ENCODE measurements at places on chromosomes 7 and 10.

DNA sequence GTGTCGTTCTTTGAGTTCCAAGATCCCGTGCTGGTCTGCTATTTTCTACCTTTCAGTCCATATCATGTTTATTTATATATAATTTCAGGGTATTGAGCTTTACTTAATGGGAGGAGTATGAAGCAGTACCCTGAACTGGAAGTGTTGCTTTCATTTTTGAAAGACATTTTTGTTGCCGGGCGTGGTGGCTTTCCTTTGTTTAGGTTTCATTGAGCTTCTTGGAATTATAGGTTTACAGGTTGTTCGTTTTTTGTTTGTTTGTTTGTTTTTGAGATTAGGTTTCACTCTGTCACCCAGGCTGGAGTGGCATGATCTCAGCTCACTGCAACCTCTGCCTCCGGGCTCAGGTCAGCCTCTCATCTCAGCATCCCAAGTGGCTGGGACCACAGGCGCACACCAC, 7.4 kb downstream of the ZNF487 start:
- H3K27me3 ChIP-seq = no peaks in the 10 kb centered on the region
- no peak overlapping the region for H3K27ac ChIP-seq
- H3K4me1 ChIP-seq = peaks cover 17% of the 10 kb centered on the region
- no peak overlapping the region for H3K4me3 ChIP-seq
- no peak for DNase-seq

DNA sequence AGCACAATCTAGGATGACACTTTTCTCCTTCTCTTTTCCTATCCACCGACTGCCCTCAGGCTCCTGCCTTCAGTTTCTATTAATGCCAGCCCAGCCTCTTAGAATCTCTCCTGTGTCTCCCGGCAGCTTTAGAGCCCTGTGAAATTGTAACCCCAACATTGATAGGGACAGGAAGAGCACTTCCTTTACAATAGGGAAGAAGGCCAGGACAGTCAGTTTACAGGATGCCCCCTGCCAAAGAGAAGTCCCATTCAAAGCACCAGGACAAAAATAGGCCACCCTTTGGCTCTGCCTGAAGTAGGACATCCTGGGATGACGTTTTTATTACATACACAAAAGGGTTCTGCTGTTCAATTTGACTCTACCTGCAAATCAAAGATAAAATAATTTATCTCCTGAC, 64.7 kb upstream of the ANK3 start:
- no peaks in the 10 kb centered on the region for H3K36me3 ChIP-seq
- H3K4me1 ChIP-seq = peaks cover 2% of the 10 kb centered on the region
- DNase-seq = no peak
- no peak overlapping the region for H3K4me3 ChIP-seq
- H3K27me3 ChIP-seq = no peaks in the 10 kb centered on the region

GRCh38 chr10:5354068-5354467, 10.7 kb upstream of the UCN3 start:
- H3K27me3 ChIP-seq = peaks cover 10% of the 10 kb centered on the region
- no peak overlapping the region for H3K4me3 ChIP-seq
- DNase-seq = no peak
- no peaks in the 10 kb centered on the region for H3K36me3 ChIP-seq
- H3K4me1 ChIP-seq = no peaks in the 10 kb centered on the region

- peak overlapping the region; percentile 12 for H3K27ac ChIP-seq
- H3K36me3 ChIP-seq = no peaks in the 10 kb centered on the region
- no peak for DNase-seq
- H3K27me3 ChIP-seq = no peaks in the 10 kb centered on the region
- H3K4me3 ChIP-seq = peak overlapping the region; percentile 42
Measured at GRCh38 chr7:144391823-144392255, 11.7 kb downstream of the NOBOX start.

- no peak overlapping the region for H3K4me3 ChIP-seq
- no peak for DNase-seq
- no peaks in the 10 kb centered on the region for H3K36me3 ChIP-seq
- no peaks in the 10 kb centered on the region for H3K4me1 ChIP-seq
- no peak overlapping the region for H3K27ac ChIP-seq
- peaks cover 7% of the 10 kb centered on the region for H3K27me3 ChIP-seq
Measured at GRCh38 chr10:75672842-75673241, 241.4 kb downstream of the LRMDA start.
